Breast epithelium (tissue), 4 donors: ENCODE measurements at places on chromosomes 2 and 18. TPM values are rescaled to one million over a fixed set of nuclear protein-coding genes. Genes with fewer than 3 reads are reported as not detected.

Gene MOCOS
- 9.7 TPM for total RNA-seq

Gene WNT6
- 3.3 TPM for total RNA-seq

Gene ARMC9
- 4.0 TPM for total RNA-seq

Gene ERICH2
- not detected for total RNA-seq

Gene ZC3H8
- total RNA-seq, result 38.3 TPM

Gene GKN2
- total RNA-seq, result not detected

Gene RUFY4
- not detected for total RNA-seq

Gene POMC
- 10.7 TPM for total RNA-seq

Gene MC2R
- total RNA-seq, result not detected

Gene CIAO1
- total RNA-seq, result 127 TPM

Gene MGAT4A
- total RNA-seq, result 34.4 TPM

Gene LYG1
- 4.3 TPM for total RNA-seq
